ENCODE measurements at places on chromosomes 12 and 14.

DNA sequence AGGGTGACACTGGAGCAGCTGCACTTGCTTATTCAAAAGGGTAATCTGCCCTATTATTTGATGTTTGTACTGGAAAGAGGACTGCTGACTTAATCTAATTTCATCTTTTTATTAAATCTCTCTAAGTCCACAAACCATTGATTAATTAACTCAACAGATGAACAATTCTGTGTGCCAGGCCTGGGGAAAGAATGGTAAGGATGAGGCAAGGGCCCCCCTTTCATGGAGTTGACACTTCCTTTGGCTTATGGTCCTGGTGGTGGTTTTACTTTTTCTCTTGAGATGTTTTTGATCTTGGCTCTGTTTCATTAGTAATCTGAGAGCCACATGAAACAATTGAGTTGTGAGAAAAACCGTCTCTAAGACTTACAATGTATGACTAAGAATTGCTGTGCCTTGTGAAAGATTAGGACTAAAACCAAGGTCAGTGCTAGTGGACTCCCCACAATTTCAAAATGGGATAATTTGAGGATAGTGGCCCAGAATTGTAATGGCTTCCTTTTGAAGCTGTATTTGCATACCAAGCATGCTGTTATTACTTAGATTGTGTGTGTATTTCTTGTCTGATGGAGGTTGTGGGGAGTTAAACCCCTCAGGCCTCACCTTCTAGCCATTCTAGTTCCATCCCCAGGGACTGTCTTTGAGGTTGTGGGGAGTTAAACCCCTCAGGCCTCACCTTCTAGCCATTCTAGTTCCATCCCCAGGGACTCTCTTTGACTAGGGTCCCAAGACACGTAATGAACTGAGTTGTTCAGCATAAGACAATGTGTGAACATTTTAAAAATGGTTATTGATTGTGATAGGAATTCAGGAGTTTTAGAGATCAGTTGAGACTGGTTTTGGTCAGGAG, 52.5 kb upstream of the EVL start:
- no peak for DNase-seq

GRCh38 chr12:119274636-119275065, 59.9 kb upstream of the CCDC60 start:
- DNase-seq = no peak

GRCh38 chr12:56581418-56582145, 48.5 kb downstream of the BAZ2A start:
- DNase-seq = no peak

GRCh38 chr12:87678453-87678852, 350.7 kb downstream of the C12orf50 start:
- no peak for DNase-seq

- DNase-seq = no peak
Measured at GRCh38 chr12:109567296-109567695, 6.0 kb downstream of the MMAB start.

- DNase-seq = no peak
Measured at GRCh38 chr14:35140718-35141581, 18.6 kb downstream of the PRORP start.

DNA sequence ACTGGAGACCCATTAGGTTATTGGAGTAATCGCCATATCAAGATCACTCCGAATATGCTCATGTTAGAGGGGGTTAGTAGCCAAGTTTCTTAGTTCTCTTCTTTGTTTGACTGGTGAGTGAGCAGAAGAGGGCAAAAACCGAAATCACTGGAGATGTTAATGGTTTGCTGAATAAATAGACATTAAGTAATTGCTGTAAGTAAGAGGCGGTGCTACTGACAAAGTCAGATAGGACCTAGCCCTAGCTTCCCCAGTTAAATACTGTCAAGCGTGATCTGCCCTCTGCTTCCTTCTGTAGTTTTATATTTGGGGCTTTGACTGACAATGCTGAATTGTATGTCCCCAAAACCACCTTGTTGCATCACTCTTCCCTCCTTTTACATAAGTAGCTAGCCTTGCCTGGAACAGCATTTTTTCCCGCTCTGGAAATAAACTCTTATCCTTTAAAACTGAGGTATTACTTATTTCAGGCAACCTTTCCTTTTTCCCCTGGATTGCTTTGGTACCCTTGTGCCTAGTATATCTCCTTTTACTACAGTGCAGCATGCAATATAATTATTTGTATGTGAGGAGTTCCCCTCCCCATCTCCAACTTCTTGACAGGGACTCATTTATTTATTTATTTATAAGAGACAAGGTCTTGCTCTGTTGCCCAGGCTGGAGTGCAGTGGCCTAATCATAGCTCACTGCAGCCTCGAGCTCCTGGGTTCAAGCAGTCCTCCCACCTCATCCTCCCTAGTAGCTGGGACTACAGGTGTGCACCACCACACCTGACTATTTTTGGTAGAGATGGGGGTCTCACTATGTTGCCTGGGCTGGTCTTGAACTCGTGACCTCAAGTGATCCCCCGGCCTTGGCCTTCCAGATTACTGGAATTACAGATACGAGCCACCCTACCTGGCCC, 1.4 kb downstream of the SNRPF start:
- DNase-seq = no peak

GRCh38 chr12:3532931-3533702, 42.1 kb downstream of the PRMT8 start:
- no peak for DNase-seq

DNA sequence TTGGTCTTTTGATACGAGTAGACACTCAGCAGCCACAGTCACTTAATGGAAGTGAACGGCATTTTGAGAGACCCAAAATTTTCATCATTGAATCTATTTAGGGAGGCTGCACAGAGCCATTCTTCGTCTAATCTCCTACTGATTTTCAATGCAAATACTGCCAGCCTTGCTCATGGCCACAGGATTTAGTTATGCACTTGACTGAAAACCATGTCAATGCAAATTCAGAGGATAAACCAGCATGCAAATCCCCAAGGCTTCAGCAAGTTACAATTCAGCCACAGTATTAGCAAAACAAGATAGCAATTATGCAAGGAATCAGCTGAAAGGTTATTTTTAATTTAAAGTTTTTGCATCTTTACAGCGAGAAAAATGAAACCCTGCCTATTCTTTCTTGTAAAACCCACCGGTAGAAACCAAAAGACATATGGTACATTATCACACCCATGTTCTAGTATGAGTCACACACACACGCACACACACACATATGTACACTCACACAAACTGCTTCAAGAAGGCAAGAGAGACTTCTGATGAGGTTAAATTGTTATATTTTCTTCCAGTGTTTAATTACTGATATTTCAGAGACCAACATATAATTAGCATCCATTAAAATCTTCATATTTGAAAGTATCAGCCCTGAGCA, 985.3 kb upstream of the FLRT2 start:
- no peak for DNase-seq

DNA sequence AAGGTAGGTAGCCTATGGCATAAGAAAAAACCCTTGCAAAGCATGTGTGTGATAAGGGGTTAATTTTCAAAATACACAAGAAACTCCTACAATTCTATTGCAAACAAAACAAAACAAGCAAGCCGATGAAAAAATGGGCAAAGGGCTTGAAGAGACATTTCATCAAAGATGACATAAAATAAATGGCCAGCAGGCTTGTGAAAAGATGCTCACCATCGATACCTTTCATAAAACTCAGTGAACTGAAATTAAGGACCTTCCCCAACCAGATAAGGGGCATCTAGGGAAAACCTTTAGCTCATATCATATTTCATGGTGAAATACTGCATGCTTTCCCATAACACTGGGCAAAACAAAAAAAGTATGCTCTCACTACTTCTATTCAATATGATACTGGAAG, 131.2 kb downstream of the PPM1H start:
- no peak for DNase-seq

- no peak for DNase-seq
Measured at GRCh38 chr14:73728717-73729330, 14.6 kb upstream of the PNMA1 start.

DNA sequence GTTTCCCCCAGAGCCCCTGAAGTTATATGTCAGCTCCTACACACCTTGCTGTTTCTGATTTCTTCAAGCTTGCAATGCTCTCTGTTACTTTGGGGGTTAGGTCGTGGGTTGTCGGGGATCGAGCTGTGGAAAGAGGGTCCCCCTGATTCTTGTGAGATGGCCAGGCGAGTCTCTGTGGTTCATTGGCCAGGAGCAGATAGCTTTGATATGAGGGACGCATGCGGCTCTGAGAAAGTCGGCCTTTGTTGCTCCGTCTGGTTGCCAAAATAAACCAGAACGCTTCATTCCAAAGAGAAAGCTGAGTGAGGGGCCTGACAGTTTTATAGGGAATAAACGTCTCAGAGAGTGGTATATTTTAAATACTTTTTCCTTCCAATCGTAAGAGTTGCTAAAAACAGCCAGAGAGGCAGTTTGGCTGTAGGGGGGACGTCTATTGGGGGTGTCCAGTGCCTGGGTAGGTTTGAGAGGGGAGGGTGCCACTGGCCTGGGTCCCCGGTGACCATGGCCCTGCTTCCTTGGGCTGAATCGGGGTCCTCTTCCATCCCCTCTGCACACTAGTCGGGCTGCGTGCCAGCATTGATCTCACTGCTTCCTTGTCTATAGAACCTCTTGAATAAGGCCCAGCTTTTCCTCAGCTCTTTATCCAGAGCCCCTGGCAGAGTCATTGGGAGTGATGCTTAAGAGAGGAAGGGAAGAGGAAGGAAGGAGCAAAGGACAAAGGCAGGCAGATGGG, 18.9 kb downstream of the CCND2 start:
- DNase-seq = no peak

- DNase-seq = no peak
Measured at GRCh38 chr12:3091038-3091319, 13.8 kb downstream of the TSPAN9 start.

DNA sequence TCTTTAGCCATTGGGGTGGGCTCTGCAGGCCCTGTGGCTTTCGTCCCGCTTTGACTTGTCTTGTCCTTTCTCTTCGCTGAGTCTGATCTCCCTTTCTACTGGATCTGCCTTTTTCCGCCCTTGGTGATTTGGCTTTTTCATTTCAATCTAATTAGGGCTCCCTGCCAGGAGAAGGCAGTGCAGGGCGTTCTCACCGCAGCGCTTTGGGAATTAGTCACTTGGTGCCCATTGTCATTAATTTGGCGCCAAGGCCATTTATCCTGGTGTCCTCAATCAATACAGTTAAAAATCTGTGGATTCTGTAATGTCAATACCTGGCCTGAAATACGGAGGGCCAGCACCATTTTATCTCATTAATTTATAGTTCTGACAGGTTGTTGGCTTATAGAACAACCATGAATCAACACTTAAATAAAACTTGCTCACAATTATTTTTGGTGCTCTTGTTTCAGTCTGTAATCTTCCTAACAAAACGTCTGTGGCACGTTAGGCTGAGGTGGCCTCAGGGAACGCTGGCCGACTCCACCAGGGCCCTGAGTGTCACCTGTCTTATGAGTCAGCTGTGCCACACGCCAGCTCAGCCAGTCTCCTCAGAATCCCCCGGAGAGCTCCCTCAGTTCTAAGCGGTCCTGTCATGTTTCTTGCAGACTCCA, 115.7 kb downstream of the BEGAIN start:
- DNase-seq = no peak

DNA sequence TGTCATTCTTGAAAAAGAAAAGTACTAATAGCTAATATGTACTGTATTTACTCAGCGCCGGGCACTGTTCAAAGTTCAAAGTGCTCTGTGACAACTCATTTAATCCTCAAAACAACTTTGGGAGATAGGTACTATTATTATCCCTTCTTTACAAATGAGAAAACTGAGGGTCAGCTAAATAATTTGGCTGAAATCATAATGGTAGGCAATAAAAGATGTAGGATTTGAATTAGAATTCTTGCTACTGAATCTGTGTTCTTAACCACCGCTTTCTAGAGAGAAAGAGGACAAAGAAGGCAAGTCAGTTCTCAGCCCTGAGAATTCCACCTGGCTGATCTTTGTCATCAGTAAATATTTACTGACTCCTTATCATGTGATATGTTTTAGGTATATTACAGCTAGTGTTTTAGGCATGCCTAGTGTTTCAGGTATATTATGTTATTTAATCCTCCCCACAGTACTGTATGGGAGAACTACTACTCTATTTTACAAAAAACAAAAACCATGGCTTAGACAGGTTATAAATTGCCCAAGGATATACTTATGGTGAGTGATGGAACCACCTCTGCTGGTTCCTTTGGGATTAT, 205.7 kb upstream of the GZMB start:
- DNase-seq = no peak

GRCh38 chr12:47356129-47356700, 276.5 kb upstream of the AMIGO2 start:
- no peak for DNase-seq

DNA sequence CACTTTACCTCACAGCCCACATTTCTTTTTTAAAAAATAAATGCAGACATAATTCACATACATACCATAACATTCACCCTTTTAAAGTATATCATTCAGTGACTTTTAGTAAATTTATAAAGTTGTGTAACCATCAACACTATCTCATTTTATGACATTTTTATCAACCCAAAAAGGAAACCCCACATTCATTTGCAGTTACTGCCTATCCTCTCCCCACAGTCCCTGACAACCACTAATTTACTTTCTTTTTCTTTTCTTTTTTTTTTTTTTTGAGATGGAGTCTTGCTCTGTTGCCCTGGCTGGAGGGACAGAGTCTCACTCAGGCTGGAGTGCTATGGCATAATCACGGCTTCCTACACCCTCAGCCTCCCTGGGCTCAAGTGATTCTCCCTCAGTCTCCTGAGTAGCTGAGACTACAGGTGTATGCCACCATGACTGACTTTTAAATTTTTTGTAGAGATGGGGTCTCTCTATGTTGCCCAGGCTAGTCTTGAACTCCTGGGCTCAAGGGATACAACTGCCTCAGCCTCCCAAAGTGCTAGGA, 1.5 kb upstream of the EP400 start:
- DNase-seq = no peak
